ENCODE measurements at places on chromosomes 4 and X.

GRCh38 chr4:175509320-175509719, 302.7 kb downstream of the GPM6A start:
- DNase-seq: no peak

DNA sequence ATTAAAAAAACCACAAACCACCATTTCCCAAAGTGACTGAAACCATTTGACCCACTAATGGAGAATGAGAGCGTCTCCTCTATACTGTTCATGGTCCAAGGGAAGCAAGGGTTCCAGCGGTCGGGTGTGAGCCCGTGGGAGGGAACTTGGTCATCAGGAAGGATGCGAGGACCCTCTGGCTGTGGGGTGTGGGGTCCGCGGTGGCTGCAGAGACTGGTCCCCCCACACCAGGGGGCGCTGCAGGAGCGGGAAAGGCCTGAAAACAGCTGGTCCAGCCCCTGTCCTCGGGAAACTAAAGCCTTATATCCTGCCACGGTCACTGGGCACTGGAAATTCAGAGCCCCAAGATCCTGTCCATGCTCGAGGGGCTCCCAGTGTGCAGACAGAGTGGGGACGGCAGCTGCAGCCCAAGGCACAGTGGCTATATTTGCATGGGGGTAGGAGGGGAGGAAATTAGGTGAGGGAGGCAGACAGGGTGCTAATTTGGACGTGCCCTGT, 4.3 kb downstream of the BLOC1S4 start:
- peak; percentile 67 for DNase-seq

DNA sequence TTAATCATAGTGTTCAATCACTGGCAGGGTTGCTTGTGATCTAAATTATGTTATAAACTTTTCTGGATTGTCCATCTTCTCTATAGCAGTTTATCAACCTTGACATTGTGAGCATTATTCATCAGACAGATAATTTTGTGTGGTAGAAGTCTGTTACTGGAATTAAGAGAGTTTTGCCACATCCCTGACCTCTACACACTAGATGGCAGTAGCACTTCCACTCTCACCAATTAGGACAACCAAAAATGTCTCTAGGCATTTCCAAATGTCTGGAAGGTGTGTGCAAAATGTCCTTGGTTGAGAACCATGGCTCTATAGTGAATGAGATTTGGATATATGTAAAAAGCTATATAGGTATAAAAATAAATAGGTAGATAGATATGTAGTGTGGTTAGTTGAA, 324.1 kb upstream of the FAM47C start:
- no peak for DNase-seq

DNA sequence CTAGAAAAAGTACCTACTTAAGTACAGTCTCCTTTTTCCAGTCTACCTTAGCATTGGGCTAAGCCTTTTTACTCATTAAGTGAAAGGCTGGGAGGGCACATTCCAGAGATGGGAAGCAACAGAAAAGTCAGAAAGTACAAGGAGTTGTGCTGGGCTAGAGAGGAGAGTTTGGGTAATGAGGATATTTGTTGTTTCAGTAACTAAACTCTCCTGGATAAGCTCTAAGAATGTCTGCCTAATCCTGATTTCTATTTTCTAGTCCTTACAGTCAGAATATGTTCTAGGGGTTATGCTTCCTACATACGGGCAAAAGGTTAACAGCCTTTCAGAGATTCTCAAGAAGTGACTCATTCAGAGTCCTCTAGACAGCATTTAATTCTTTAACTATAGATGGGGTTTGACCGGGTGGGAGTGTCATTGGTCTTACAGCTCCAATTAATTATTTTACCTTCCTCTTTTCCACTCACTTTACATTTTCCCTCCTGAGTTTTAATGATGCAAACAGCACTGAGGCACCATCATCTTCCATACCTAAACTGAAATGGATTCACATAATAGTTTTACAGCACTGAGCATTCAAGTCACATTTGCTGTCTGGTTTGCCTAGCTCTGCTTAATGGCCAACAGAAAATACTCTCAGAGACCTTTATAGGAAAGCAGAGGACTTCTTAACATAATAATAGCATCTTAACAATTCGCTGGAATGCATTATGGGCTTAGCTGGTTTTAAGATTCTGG, 42.9 kb downstream of the USP26 start:
- DNase-seq: no peak

- no peak for DNase-seq
These were observed 262.1 kb upstream of the GPC4 start for GRCh38 chrX:133677123-133678063.

DNA sequence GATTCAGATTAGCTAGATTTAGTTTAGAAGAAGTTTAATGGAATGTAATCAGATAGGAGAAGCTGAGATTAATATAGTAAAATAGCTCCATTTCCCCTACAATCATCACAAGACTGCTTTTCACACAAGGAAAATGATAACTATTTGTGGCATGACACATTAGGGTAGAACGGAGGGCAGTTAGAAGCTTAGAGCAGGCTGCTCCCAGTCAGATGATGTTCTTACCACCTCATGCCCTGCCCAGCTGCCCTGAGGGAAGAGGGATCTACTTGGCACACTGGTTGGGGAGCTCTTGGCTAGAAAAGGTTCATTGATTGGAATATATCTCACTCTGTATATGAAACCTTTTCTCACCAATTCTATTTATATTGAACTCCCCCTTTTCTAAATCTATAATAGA, 180.7 kb upstream of the IL15 start:
- DNase-seq: no peak

GRCh38 chr4:4542774-4543485, 1.1 kb upstream of the STX18 start:
- DNase-seq: no peak

DNA sequence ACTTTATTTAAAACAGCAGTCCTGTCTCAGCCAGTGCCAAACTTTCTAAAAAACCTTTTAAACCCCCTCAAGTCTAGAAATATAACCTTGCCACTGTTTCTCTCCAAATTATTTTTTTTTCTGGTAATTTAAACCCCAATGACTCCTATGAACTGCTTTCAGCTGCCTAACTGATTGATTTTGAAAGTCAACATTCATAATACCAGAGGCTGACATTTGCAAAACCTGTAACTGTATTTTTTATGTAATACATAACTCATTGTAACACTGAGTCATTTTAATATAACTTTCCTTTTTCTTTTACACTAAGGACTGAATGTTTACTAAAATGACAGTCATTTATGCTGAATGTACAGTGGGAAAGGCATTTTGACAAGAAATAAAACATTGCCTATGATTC, 19.1 kb upstream of the EGFL6 start:
- no peak for DNase-seq

DNA sequence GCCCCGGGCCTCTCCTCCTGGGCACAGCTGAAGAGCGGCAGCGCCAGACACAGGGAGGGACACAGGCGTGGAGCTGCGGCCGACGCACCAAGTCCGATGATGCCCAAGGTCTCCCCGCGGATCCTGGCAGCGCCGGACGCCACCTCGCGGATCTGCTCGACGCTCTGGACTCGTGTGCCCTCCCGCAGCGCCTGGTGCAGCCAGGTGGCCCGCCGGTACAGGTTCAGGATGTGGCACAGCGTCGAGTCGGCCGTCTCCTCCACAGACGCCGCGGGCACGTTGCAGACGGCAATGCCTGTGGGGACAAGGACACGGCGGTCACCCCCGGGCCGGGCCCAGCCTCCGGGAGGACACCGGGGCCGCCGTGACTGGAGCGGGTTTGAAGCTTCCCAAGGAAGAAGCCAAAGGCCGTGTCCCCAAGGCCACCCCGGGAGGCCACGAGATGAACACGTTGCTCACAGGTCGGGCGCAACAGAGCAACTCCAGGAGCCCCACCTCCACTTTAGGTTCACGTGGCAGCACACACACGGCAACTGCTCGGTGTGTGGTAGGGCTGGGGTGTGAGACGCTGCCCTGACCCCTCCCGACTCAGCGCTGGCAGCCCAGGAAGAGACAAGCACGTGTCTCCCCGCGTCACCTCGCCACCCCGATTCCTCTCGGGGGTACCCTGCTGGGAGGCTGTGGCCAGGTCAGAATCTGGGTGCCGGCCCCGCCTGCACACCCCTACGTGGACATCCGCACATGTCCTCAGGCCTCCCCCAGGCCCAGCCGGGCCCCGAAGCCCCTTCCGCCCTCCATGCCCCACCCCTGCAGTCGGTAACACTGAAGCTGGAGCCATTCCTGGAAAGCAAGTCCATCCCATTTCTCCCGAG, 23.4 kb downstream of the CTBP1 start:
- DNase-seq: no peak

GRCh38 chr4:24112466-24112865, 222.6 kb upstream of the PPARGC1A start:
- DNase-seq: no peak

DNA sequence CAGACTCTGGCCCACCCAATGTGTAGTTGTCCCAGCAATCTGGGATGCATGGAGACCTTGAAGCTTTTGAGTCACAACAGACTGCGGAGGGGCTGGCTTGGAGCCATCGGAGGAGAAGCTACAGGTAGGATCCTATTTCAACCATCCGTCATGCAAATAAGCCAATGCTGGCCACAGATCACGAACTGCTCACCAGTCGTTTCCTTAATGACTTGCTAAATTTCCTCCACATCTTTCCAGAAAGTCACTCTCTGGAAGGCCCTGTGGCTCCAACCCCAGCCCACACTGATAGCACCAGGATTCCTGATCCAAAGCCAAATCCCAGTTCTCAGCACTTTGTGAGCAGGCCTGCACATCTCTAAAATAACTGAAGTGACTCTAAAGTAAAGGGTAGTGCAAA, 321.3 kb downstream of the RAB28 start:
- DNase-seq: no peak

DNA sequence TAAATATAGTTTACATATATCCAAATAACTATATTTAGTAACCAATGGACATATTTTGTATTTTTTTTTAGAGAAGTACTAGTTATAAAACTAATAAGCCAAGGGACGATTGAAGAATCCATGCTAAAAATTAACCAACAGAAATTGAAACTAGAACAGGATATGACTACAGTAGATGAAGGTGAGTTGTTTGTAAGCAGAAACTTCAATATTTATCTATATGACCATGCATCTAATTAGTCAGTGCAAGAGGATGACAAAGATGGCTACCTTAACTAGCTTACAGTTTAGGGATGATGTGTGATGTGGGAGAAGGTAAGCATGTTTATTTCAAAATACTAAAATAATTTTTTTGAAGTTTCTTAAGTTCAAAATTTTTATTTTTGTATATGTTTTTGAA, 57.7 kb downstream of the HPGDS start:
- no peak for DNase-seq

DNA sequence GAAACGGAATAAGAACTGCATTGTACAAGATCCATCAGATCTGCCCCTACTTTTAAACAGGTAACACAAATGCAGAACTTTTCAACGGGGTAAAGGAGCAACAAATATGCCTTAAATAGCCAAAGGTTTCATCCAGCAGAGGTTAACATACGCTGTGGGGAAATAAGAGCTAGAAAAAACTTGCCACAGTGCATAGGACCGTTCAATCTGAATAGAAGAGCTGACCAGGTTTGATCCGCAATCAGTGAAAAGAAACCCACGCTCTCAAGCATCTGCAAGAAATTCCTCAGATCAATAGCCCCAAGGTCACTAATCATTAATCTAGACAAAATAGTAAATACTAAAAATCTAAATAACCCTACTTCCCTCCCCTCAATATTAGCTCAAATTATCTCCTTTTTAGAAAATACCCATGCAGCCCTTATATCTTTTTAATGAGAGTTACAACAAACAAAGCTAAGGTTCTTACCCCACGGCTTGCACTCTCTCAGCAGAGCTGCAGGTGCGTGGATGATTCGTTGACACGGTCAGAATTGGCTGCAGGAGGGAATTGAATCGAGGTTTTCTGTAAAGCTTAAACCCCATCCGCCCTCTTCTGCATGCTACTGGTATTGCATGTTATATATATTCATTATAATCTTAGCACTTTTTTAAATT, at the start of gene TLR10:
TSS of gene TLR10 (minus strand) at position 539 of the 657 bp plus-strand sequence. CDS start 7,400 bp downstream, outside the sequence.
- DNase-seq: no peak

GRCh38 chrX:130051176-130051845, 59.0 kb downstream of the ELF4 start:
- no peak for DNase-seq

DNA sequence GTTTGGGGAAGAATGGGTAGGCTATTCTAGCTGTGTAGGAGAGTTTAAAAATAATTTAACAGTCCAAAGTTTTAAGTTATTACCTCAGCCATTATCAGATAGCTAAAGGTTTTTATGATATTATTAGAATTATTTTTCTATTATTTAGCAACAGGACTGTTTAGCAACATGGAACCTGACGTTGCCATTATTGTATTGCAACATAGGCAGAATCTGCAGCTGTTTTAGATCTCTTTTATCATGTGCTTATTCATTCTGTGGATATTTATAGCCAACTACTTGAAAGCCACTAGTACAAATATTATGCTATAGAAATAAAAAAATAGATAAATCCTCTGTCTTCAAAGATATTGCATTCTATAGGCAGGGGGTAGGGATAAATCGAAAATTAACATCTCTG, 382.0 kb upstream of the TRAM1L1 start:
- no peak for DNase-seq

- no peak for DNase-seq
These were observed 139.6 kb downstream of the DCLK2 start for GRCh38 chr4:150217808-150218207.

DNA sequence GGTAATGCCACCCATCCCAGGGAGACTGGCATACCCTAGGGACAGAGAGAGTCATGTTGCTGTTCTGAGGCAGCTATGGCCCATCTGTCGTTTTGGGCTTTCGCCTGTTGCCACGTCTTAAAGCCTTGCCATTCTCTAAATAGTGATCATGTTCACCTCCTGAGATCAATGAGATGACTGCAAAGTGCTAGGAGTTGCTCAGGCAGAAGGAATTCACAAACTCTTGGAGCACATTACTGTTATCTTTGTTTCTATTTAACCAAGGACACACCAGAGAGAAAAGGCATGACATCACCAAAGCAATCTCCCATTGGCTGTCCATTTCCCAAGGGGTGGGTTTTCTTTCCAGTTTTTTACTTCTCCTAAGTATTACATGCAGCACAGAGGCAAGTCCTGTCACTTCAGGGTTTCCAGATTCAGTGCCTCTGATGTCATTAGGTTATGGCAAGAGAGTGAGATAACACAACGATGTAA, 37.1 kb upstream of the SETD7 start:
- no peak for DNase-seq

DNA sequence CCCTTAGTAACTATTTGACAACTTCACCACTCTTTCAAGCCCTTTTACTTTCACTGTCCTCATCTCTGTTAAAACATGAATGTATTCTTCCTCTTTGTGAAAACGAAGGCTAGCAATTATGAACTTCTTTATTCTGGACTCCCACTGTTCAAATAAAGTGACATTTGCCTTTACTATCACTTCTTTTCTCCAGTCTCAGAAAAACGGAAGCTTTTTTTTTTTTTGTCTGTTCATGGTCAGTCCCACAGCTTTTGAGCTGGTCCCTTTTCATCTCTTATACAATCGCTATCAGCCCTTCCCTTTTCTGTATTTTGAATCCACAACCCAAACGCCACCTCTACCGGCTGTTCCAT, 327.7 kb downstream of the DKK2 start:
- no peak for DNase-seq

- DNase-seq: no peak
These were observed 1170.9 kb downstream of the NLGN4X start for GRCh38 chrX:5057786-5058185.

- DNase-seq: no peak
These were observed 5.8 kb downstream of the MAEA start for GRCh38 chr4:1295405-1296055.

GRCh38 chr4:111400741-111401140, 744.5 kb upstream of the FAM241A start:
- DNase-seq: no peak

- no peak for DNase-seq
These were observed 1982.5 kb downstream of the ARAP2 start for GRCh38 chr4:34261799-34262314.
